ENCODE measurements at places on chromosomes 3 and 15. TPM values are rescaled to one million over a fixed set of nuclear protein-coding genes. Genes with fewer than 3 reads are reported as not detected.

Gene NR2E3
- 0.64 TPM for polyA plus RNA-seq

Gene CLDN16
- polyA plus RNA-seq = 31.3 TPM

Gene ITPKA
- 0.69 TPM for polyA plus RNA-seq

Gene ALDH1A3
- 3.0 TPM for polyA plus RNA-seq

- no peak for DNase-seq
Observed at GRCh38 chr15:82122746-82123400, 77.1 kb upstream of the MEX3B start.

GRCh38 chr3:66480666-66481065 lies 20.2 kb downstream of the LRIG1 start:
- DNase-seq = no peak

All from left renal cortex interstitium (tissue), 4 donors.